Activated effector memory CD4-positive, alpha-beta T cell treated with anti-CD3 and anti-CD28 coated beads, Interleukin-2, amount 50 U/mL, for 16 hours (primary cell): ENCODE measurements at places on chromosomes 12 and 14.

DNA sequence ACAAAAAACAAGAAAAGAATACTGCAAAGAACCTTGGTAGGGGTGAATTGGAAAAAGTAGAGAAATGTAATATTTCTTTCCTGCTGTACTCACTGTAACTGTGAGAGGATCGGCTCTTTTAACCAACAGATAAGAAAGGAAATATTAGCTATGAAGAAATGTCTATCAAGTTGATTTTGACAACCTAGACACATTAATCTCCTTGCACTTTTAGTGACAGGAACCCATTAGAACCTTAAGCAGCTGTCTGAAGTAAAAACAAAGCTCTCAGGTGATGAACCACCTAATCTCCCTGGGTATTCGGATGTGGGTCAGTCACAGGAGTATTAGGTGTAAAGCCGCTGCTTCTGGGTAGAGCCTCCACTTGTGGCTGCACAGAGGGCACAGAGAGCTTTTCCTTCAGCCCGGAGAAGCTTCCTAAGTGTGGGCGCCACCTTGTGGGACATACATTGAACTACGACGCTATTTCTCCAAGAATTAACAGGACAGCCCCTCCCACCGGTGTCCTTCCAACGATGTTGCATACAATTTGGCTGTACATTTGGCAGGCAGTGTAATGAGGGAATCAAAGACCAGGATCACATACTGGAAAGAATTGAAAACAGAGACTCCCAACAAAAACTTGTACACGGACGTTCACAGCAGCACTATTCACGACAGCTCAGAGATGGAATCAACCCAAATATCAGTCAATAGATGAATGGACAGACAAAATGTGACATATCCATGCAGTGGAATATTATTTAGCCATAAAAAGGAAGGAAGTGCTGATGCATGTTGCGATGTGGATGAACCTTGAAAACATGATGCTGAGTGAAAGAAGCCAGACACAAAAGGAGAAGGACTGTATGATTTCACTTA lies 28.9 kb upstream of the MAPKAPK5 start:
- DNase-seq, result peak; percentile 84

- DNase-seq, result no peak
Measured at GRCh38 chr12:116299064-116299463, 21.6 kb upstream of the MED13L start.

DNA sequence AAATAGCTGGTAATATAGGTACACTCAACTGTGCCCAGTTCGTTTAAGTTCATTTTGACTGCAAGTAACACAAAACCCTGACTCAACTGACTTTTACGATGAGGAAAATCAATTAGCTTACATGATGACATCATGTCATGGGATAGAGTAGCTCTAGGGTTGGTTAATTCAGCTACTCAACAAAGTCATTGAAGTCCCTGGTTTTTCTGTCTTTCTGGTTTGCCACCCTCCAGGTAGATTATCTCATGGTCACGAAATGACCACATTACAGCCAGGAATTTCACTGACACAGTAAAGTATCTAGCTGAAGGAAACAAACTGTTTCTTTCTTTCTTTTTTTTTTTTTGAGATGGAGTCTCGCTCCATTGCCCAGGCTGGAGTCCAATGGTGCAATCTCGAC lies 68.5 kb upstream of the FUT8 start:
- DNase-seq, result no peak

GRCh38 chr14:102892651-102893050 lies 29.8 kb upstream of the AMN start:
- DNase-seq, result no peak

DNA sequence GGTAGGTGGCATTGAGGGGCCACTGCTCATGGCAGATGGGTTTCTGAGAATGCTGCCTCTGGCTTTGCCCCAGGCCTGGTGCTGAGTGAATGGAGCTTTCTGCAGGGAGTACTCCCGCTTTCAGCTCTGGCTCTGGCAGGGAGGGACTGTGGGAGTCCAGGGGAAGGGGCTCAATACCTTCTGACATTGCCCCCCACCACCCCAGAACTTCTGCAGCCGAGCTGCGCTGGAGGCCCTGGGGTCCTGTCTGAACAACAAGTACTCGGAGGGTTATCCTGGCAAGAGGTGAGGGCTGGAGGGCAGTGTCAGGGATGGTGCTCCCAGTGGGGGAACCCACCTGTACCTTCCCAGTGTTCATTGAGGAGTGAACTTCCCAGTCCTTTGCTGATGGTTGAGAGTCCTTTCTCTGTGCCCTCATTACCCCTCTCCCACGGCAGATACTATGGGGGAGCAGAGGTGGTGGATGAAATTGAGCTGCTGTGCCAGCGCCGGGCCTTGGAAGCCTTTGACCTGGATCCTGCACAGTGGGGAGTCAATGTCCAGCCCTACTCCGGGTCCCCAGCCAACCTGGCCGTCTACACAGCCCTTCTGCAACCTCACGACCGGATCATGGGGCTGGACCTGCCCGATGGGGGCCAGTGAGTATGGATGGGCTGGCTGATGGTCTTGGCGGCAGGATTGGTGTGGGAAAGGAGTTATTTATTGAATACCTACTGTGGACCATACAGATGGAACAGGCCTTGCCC lies 1.9 kb downstream of the SHMT2 start:
- no peak for DNase-seq

DNA sequence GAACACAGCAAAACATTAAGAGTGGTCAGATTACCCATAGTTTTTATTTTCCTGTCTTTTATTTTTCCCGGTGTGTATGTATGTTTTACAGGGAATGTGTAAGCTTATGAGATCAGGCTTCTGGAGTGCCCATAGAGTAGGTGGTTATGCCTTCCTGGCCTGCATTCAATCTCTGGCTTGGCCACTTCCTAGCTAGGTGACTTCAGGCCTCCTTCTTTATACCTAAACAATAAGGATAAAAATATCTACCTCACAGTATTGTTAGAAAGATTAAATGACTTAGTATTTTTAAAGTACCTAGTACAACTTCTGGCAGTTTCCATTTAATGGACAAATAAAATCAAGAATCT lies 42.4 kb downstream of the ITPR2 start:
- DNase-seq, result no peak

GRCh38 chr12:8655421-8655820 lies 7.2 kb downstream of the MFAP5 start:
- DNase-seq, result no peak

DNA sequence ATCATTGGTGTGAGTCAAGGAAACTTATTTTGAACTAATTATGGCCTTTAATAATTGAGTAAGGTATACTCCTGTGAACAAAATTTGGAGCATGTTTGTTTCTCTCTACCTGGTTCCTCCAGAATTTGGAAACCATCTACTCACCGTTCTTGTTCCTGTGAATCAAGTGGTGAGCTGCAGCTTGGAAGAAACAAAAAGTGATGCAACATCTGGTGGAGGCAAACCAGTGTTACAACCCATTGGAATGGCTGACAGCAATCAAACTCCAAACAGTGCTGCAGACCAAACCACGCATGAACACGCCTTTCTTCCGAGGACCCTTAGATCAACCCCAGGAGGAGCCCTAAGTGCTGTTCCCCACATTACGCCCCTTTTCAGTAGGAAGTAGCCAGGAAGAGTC lies 104.7 kb upstream of the VASH1 start:
- DNase-seq, result no peak

- no peak for DNase-seq
Measured at GRCh38 chr14:93016275-93016845, 93.4 kb downstream of the CHGA start.

DNA sequence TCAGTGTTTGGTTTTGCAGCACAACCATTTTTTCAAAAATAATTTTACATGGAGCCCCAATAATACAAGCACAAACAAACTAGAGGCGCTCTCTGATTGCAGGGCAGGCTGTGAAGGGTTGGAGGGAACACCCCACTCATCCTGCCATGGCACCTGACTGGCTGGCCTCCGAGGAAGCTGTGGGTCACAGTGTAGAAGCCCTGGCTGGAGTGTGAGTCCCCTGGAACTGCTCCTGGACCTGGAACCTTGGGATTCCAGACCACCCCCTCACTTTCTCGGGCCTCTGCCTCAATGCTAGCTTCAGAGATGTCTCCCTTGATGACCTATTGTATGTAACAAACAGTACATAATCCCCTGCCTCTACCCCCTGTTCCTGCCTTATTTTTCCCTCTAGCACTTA lies 14.8 kb upstream of the SERPINA12 start:
- no peak for DNase-seq

- DNase-seq, result peak; percentile 95
Measured at GRCh38 chr12:10211940-10212738, 538 bp upstream of the GABARAPL1 start.

GRCh38 chr12:46184798-46185595 lies 83.8 kb downstream of the SLC38A1 start:
- DNase-seq, result no peak

GRCh38 chr14:87615047-87615446 lies 377.9 kb downstream of the GALC start:
- DNase-seq, result no peak

DNA sequence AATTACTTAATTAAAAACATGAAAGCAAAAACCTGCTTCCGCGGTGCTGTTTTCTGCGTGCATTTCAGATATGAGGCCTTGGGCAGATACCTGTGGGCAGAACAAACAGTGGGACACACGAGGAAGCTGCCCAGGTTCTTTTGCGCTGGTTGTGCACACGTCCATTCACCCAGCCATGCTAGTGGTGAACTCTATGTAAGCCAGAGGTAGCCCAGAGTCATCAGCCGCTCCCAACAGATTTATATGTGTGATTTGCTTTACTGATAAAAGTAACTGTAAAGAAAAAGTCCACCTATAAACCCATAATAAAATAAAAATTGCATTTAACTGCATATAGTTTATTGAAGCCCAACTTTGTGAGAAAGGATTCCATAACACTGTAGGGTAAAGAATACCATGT lies 47.1 kb upstream of the TMEM260 start:
- no peak for DNase-seq

DNA sequence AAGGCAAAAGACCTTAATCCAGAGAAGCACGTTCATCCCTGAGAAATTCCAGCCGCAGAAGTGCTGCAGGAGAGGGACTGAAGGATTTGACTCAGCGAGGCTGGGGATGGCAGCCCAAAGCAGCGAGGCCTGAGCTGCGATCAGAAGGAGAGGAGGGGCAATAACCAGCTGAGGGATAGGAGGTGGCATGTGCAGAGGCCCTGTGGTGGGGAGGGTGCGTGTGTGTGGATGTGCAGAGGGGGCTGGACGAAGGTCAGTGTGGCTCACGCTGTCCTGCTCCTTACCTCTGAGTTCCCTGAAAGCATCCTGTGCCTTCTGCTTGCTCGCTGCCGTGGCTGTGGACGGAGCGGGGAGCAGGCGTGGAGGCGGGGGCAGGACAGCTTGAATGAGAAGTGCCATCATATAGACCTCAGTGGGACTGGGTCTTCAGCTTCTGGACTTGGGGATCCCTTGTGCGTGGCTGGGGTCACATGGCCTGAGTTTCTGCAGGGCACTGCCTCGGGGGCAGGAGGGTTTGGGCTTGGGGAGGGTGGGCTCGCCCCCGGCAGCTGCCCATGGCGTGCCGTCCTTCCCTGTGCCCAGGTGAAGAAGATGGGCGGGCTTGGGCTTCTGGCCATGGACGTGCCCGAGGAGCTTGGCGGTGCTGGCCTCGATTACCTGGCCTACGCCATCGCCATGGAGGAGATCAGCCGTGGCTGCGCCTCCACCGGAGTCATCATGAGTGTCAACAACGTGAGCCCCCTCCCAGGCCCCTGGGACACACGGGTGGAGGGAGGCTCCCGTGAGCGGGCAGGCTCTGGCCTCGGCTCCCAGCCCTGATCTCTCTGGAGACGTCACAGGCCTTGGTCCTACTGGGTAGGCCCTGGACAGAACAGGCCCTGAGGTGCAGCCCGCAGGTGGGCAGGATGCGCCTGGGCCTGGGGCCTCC lies 11.0 kb downstream of the ACADS start:
- DNase-seq, result no peak

GRCh38 chr14:93431036-93431670 lies 414 bp downstream of the UNC79 start:
- no peak for DNase-seq

DNA sequence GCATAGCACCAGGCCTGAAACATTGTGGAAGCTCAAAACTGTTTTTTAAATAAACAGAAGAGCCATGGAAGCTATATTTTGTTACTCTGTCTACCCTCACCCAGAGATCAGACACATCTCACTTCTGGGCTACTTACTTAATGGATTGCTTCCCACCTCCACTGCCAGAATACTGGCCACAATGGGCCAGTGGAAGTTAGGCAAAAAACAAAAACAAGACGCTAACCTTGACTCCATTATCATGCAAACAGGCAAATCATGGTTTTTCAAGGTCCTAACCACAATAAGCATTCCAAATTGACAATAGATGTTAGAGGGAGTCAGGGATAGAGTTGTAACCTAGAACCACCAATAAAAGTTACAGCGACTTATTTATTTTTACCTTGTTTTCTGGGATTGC lies 52.7 kb upstream of the PTCSC3 start:
- no peak for DNase-seq

GRCh38 chr12:114998118-114998749 lies 314.3 kb upstream of the TBX3 start:
- no peak for DNase-seq

DNA sequence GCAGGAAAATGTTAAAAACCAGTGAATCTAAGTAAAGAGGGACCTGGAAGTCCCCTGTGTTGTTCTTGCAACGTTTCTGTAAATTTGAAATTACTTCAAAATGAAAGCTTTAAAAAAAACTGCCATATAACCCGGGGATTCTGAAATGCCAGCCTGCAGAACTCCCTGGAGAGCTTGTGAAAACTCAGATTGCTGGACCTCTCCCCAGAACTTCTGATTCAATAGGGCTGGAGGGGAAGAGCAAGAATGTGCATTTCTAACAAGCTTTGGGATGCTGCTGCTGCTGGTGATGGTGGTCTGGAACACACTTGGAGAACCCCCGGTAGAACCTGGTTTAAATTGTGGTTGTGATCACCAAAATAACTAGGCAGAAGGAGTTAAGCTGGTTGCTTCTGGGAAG lies 300.0 kb upstream of the NOS1 start:
- no peak for DNase-seq

DNA sequence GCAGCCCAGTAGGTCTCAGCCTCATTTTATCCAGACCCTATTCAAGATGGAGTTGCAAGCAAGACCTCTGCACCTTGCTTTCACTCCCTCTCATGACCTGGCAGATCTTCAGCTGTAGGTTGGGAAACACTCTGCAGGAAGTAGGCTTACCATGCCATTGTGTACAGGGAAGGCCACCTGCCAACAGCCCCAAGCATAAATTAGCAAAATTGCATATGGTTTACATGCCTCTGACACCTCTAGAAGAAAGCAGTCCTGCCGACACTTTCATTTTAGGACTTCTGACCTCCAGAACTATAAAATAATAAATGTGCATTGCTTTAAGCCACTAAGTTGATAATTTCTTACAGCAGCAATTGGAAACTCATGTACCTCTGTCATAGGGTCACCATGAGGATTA lies 96.9 kb downstream of the SLC15A4 start:
- DNase-seq, result no peak

GRCh38 chr14:71243697-71244096 lies 336.4 kb downstream of the PCNX1 start:
- no peak for DNase-seq

- DNase-seq, result no peak
Measured at GRCh38 chr12:19978193-19978592, 390.1 kb upstream of the PDE3A start.

DNA sequence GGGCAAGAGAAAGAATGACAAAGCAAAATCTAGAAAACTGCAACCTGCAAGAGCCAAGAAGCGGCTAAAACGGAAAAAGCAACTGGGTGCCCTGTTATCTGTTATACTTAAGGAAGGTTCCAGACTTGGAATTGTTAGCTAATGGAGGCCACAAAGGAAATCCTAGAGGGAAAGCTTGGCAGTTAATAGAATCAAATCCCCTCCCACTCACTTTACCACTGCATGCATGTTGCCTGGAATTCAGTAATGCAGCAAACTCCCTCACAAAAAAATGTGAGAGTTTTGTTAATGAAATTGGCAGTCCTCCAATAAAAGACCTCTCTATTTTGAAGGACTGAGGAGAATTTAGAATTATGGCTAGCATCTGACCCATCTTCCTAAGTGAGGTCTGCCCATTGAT lies 164.2 kb upstream of the SOX5 start:
- no peak for DNase-seq
